ENCODE measurements at places on chromosomes 16 and 17. TPM values are rescaled to one million over a fixed set of nuclear protein-coding genes. Genes with fewer than 3 reads are reported as not detected.

GRCh38 chr17:63645775-63646487 lies 23.7 kb downstream of the MAP3K3 start:
- no peaks in the 10 kb centered on the region for H3K36me3 ChIP-seq
- no peak overlapping the region for H3K4me3 ChIP-seq
- H3K27ac ChIP-seq: no peak overlapping the region

GRCh38 chr16:2200313-2200712 lies 3.9 kb upstream of the CASKIN1 start:
- H3K27me3 ChIP-seq: peaks cover 20% of the 10 kb centered on the region
- H3K4me1 ChIP-seq: peaks cover 4% of the 10 kb centered on the region
- no peak overlapping the region for H3K4me3 ChIP-seq
- no peak for DNase-seq
- H3K36me3 ChIP-seq: no peaks in the 10 kb centered on the region

DNA sequence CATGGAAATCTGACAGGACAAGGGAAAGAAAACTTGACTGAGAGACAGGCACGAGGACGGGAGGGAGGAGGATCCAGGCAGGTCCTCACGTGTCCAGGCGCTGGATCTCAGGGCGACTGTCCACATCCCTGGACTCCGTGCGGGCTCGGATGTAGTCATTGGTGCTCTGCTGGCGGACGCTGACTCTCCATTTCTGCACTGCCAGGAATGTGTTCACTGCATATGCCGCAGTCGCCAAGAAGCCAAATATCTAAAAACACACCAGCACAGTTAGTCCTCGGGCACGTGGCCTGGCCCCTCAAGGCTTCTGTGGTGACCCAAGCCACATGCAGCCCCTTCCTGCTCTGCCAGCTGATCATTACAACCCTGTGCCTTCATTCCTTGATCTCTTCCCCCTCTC lies 17.5 kb downstream of the CMTM3 start:
- H3K4me1 ChIP-seq: peaks cover 29% of the 10 kb centered on the region
- no peaks in the 10 kb centered on the region for H3K27me3 ChIP-seq
- no peaks in the 10 kb centered on the region for H3K36me3 ChIP-seq
- no peak overlapping the region for H3K4me3 ChIP-seq
- no peak for DNase-seq

Gene IQCK
- 3.0 TPM for total RNA-seq

Gene OTOP3
- not detected for total RNA-seq

Measured in SJCRH30 (cell line).